ENCODE measurements at places on chromosomes 1 and 21.

GRCh38 chr1:18010945-18011344, 96.7 kb upstream of the IGSF21 start:
- DNase-seq: no peak

GRCh38 chr1:237921306-237921705, 30.6 kb upstream of the ZP4 start:
- no peak for DNase-seq

DNA sequence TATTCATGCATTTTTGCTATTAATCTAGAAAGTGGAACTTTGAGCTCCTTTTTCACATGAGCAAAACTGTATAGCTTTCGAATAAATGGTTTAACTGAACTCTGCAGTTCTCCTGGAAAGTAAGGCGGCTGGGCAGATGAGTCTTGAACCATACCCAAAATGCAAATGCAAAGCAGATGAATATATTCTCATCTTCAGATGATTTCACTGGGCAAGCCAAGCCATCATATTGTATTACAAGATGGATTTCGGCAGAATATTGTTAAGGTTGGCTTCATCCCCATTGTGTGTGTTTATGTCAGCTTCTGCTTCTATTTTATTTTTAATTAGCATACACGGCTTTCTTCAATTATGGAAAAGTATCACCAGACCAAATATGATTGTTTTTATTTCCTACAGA, 209.6 kb downstream of the GREM2 start:
- DNase-seq: no peak

DNA sequence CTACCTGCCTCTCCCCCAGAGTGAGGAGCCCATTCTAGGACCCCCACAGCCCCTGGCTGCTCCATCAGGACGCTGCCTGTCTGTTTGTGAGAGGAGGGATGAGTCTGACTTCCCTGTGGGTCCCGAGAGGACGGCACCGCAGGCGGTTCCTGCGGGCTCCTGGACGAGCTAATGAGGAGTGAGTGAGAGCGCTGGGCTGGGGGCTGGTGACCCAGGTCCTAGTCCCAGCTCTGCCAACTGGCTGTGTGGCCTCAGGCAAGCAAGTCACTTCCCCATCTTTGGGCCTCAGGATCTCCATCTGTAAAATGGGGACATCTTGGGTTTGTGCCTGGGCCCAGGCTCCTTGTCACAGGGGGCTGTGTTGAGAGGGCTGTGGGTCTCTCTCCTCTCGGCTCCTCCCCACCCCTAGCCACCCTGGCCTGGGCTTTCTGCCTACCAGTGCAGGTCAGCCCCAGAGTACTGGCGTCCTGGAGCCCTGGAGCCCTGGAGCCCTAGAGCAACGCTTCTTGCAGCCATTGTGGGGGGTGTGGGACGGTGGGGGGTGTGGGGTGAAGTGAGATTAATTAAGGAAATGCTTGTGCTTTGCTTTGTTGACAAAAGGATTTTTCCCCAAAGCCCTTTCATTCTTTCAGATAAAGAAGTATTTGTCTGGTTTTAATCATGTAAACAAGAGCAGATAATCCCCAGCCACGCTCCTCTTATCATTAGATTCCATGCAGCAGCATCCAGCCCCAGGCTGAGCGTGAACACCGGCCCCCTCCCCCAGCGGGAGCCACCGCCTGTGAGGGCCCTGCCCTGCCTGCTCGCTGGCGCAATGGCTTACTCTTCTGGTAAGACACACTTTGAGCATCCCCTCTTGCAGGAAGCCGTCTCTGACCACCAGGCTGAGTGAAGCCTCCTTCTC, 26.8 kb downstream of the SLC1A7 start:
- no peak for DNase-seq

DNA sequence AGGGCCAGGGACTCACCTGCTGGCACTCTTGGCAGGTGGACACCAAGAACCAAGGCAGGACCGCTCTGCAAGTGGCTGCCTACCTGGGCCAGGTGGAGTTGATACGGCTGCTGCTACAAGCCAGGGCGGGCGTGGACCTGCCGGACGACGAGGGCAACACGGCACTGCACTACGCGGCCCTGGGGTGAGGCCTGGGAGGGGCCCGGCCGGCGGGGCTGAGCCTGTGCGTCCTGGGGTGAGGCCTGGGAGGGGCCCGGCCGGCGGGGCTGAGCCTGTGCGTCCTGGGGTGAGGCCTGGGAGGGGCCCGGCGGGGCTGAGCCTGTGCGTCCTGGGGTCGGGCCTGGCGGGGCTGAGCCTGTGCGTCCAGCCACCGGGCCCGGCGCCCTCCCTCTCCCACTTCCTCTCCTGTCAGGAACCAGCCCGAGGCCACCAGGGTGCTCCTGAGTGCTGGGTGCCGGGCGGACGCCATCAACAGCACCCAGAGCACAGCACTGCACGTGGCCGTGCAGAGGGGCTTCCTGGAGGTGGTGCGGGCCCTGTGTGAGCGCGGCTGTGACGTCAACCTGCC, 4.6 kb upstream of the MMP23B start:
- DNase-seq: no peak

DNA sequence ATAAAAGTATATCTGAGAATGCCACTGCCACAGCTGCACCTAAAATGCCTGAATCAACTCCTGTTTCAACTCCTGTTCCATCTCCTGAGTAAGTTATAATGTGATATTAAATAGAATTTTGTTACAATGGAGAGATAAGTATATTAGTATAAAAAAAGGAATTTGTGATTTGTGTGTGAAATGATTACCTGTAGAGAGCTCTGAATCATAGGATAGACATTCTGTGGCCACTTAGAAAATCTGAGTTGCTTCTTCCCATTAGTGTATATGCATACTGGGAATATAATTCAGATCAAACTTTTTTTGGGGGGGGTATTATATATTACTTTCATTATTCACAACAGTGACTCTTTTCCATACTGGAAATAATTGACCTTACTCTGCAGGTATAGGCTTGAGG, 52.9 kb downstream of the SUCO start:
- DNase-seq: no peak

- peak; percentile 17 for DNase-seq
These were observed 524 bp upstream of the TMCO4 start for GRCh38 chr1:19800076-19800804.

DNA sequence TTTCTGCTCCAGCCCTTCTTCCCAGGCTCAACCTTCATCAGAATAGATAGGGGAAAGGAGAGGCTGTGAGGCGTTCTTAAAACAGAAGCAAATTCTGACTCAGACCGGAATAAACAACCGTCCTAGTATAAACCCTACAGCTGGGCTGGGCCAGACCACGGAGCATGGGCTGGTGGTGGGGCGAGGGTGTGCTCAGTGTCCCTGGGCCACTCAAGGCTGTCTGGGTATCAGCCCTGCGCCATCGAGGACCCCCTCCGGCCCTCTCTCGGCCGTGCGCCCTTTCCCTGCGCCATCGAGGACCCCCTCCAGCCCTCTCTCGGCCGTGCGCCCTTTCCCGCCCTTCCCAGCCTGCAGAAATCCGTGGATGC, 36.0 kb downstream of the CAPN2 start:
- DNase-seq: no peak

DNA sequence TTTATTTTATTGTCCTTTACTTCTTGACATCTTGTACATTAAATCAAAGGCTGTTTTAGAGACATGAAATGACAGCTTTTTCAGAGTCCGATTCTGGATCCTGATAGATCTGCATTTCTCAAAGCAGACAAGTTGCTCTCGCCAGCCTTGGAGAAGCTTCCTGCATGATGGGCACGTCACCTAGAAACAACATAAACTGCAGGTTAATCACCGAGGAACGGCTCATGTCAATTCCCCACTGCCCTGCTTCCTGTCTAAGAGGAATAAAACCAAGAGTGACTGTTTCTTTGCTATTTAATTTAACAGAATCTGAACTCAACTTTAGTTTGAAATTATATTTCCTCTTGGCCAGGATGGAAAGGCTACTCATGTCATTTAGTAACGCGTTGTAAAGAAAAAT, 77.0 kb downstream of the RWDD3 start:
- no peak for DNase-seq

DNA sequence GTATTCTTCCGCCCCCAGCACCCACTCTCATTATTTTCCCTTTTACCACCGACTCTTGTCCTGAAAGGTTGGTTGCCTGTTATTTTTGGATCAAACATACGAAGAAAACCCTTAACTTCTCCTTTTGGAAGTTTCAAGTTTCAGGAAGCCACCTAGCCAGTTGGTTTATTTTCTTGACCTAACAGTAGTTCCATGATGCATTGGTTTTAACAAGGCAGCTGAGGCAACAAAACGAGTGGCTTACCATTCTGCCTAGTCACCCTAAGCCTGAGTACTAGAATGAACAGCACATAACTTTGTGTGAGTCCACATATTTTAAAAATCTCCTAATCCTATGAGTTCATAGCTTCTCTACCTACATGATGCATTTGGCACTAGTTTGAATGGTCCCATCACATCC, 28.9 kb downstream of the OLFM3 start:
- DNase-seq: no peak

- DNase-seq: no peak
These were observed 198.3 kb downstream of the DUSP10 start for GRCh38 chr1:221543529-221544120.

DNA sequence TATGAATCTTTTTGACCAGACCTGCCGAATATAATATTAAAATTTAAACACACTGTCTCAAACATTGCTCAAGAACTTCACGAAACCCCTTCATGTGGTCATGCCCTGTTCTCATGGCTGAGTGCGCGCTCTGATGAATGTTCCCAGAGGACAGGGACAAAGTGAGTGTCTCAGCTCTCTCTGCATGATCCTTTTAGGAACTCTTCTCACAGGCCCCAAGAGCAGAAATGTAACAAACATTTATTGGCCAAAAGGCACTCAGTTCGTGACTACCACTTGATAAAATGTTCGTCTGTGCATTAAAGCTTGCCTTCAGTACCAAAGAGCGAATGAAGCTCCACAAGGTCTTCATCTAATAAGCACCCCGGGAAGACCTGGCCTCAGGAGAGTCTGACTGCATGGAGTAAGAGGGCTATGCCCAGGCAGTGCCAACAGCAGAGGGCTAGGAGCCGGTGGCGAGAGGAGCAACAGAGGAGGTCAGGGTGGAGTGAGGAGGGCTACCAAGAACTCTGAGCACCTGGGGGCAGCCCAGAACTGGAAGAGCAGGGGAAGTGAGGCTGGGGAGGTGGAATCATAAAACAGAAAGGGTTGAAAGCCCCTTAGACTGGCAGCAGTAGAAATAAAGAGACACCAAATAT, 171.1 kb downstream of the RHOU start:
- no peak for DNase-seq

- no peak for DNase-seq
These were observed 88.9 kb downstream of the CRB1 start for GRCh38 chr1:197356723-197357533.

DNA sequence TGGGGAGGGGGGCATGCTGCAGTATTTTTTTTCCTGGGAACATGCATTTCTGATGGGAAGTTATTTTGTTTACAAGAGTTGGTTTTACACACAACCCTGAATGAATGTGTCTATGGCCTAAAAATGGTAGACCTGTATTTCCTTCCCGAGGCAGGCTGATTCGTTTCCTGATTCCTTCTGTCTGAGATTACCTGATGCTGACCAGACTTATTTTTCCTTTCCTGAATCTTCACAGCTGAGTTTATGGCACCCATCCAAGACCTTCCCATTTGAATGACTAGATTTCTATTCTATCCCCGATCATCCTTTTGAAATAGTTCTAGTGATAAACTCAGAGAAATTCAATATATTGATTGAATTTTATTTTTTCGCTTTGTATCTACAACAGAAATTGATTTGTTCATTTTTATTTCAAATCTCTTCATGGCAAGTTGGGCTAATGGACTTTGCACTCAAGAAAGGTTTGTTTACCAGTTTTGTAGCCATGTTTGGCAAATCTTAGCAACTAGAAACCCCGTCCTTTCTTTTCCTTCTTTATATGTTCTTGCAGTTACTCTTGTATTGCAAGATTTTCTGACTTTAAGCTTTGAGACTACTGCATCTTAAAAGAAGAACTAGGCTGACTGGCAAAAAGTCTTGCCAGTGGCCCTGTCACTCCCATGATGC, 15.9 kb upstream of the PLEKHM2 start:
- DNase-seq: no peak

GRCh38 chr1:152752225-152752624, 5.6 kb upstream of the KPRP start:
- no peak for DNase-seq

- peak; percentile 18 for DNase-seq
These were observed at the start of gene CR1L for GRCh38 chr1:207644852-207645634. Gene CR1L (plus strand): TSS chr1:207645133. CDS start chr1:207645234, 101 bp downstream.

DNA sequence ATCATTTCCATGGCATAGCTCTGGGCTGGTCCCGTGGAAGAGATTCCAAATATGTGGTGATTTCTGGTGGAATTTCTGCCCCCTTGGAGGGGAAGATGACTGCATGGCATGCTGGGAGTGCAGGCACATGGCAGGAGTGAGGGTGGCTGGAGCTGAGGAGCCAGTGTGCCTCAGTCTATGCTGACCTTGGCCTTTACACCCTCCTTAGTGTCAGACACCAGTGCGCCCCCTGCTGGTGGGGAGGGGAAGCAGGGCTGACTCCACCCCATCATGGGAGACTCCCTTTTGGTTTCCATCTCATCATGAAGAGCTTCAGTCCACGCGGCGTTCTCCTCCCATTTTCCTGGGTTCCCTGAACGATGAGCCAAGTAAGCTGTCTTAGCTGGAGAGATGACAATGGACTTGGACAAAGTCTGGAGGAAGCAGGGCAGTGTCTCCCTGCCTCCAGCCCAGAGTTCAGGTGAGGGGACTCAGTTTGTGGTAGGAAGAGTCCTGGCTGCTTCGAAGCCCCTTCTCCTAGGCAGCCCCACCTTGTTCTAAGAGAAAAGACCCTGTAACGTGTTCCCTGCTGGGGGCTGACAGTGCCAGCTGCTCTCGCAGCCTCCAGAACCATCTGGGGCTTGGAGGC, 10.3 kb downstream of the ALX3 start:
- no peak for DNase-seq

DNA sequence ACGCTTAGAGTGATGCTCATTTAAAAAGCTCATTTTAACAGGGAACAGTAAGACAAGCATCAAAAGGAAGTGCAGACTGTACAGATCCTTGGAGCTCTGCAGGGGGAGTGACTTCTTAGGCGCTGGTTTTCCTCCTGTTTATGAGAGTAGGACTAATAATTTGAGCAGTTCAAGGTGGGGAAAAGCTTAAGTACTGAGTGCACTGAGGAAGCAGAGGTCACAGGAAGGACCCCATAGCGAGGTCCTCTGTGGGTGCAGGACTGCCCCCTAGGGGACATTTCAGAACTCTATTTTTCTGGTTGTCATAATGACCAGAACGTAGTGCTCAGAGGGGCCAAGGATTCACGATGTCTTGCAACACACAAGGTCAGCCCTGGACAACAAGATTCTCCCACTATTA, 112.1 kb downstream of the HLCS start:
- no peak for DNase-seq

GRCh38 chr1:216457356-216457755, 34.1 kb upstream of the USH2A start:
- DNase-seq: no peak

DNA sequence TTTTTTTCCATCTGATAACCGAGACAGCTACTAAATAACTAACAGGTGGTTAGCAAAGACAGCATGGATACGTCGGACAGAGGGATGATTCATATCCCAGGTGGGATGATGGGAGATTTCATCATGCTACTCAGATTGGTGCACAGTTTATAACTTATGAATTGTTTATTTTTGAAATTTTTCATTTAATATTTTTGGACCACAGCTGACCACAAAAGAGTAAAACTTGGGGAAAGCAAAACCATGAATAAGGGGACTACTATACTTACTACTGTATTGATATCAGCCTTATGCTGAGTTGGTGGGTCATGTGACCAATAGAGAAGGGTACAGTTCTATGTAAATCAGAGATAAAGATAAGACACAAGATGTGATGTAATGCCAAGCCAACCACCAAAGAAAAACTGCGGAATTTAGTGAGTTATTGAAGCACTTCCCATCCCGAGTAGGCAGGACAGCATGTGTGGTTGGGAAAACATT, 248.1 kb upstream of the C1orf105 start:
- no peak for DNase-seq
